ENCODE measurements at places on chromosomes 1 and 21.

DNA sequence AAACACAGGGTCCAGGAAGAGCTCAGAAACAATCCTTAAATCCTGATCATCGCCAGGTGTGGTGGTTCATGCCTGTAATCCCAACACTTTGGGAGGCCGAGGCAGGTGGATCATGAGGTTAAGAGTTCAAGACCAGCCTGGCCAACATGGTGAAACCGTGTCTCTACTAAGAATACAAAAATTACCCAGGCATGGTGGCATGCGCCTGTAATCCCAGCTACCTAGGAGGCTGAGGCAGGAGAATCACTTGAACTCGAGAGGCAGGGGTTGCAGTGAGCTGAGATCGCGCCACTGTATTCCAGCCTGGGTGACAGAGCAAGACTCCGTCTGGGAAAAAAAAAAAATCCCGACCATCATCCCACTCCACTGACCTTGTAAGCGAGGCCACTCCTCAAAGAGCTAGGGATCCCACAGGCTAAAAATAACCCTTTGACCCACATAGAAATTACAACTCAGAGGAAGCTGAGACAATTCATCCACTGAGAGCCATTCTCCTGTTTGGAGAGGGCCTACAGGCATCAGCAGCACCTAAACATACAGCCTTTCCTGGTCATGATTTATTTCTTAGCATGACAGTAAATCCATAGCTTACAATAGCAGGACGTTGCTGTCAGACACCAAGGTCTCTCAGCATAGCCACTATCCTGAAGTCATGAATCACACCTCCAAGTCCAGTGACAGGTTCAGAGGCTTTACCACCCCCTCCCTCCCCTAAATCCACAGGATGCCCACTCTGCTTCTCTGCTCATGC lies 66.7 kb downstream of the TGFBR3 start:
- DNase-seq, result no peak

GRCh38 chr1:234400773-234401172 lies 27.5 kb downstream of the COA6 start:
- no peak for DNase-seq

- no peak for DNase-seq
These were observed 9.9 kb upstream of the KLF18 start for GRCh38 chr1:44151332-44151731.

DNA sequence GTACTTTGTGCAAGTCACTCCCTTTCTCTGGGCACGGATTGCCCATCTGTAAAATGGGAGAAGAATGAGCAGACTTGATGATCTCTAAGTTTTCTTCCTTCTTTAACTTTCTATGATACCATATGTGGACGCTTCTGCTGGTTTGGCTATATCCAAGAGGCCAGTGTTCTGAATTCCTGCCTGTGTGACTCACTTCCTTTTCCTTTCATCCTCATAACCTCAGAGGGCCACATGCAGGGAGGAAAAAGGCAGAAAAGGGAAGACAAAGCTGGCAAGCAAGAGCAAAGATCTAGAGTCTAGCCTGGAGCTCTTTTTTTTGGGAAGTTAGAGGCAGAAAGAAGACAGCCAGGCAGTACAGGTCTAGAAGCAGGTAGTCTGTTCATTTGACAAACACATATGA lies 151.2 kb downstream of the OMA1 start:
- DNase-seq, result no peak

- no peak for DNase-seq
These were observed 63.7 kb downstream of the SCCPDH start for GRCh38 chr1:246787781-246788513.

DNA sequence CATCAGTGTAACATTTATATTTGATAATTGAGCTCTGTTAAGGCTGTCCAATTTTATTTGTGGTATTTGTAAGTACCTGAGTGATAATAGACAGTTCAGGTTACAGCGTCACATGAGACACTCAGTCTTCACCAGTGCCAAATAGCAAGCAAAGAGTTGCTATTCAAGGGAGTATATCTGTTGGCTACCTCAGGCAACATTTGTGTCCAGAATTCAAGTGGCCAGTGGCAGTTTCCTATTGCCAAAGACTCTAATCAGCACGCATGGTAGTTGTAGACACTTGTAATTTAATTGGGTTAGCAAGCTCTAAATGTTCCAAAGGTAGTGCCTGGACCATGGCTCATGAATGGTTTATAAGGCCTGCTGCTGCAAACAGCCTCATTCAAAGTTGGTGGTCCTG lies 1524.3 kb upstream of the B3GALT2 start:
- no peak for DNase-seq

GRCh38 chr21:36847189-36847588 lies 119.3 kb downstream of the HLCS start:
- no peak for DNase-seq

GRCh38 chr1:47663286-47663685 lies 225.4 kb downstream of the FOXD2 start:
- no peak for DNase-seq

- no peak for DNase-seq
These were observed 326.7 kb upstream of the VAMP3 start for GRCh38 chr1:7444363-7444762.

- DNase-seq, result no peak
These were observed 5.5 kb downstream of the NCAM2 start for GRCh38 chr21:21003701-21004100.

DNA sequence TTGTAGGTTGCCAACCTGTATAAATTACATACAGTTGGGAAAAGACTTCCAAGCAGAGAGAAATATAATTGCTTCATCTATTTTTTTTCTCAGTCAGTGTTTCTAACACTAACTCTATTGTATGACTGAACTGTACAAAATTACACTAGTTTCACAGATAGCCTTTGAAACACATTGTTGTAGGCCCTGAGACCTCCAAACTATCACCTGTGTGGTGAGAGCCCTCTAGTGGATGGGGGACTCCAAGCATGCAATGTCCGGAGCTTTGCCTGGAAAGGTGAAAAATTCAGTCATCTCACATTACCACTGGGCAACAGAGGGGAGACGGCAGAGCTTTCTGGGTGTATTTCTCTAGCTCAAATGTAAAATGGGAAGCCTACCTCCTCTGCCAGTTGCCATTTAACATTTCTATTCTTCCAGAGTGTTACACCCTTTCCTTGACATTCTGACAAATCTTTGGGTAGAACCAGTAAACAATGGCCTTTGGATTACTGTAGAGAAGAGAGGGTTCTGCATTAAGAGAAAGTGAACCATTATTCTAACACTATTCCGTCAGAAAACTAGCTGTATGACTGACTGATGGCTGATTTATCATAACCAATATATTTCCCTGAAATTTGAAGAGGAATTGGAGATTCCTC lies 212.2 kb downstream of the LYPLAL1 start:
- DNase-seq, result no peak

DNA sequence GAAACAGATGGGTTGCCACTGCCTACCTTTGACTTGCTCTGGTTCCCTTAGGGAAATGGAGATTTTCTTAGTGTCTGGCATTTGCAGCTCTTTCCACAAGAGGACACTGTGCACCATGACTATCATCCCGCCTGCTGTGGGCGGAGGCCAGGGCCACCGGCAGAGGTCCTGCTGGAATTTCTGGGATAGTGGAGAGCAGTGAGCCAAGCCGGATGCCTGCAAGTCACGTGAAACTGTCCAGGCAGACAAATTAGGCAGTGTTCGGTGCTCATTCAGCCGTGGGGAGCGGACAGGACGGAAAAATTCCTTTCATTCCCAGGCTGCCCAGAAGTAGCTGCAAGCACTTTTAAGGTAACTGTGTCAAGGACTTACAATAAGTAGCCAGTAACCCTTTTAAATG lies 43.4 kb downstream of the IGSF5 start:
- DNase-seq, result no peak

DNA sequence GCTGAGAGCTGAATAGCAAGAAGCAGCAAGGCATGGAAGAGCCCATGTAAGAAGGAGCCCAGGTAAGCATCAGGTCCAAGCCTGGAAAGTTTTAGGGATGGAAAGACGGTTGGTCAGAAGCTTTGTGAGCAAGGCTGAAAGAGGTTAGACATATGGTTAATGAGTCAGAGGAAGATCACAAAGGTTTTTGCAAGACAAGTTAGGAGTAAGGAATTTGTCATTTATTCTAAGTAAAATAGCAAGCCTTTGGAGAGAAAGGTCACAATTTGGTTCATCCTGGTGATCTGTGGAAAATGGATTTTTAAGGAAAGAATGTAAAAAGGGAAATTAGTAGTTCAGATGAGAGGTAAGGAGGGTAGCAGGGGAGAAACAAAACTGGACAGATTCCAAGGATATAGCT lies 106.7 kb downstream of the DPYD start:
- DNase-seq, result no peak

DNA sequence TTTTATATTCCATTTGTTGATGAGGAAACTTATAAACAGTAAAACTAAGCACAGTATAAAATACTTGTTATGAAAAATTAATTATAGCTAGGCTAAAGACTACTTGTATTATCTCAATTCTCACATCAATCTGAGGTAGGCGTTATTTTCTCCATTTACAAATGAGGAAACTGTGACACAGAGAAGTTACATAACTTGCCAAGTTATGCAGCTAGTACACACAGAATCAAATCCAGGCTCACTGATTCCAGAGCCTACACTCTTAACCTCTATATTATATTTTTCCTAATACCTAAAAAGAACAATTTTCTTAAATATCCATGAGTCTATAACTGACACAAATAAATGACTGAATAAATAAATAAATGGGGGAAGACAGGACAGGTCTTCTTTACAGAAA lies 11.2 kb upstream of the VPS45 start:
- no peak for DNase-seq

GRCh38 chr21:35136586-35137219 lies 87.6 kb upstream of the RUNX1 start:
- DNase-seq, result no peak

GRCh38 chr1:178037510-178038253 lies 56.2 kb upstream of the RASAL2 start:
- no peak for DNase-seq

GRCh38 chr1:47941609-47942239 lies 55.5 kb downstream of the TRABD2B start:
- no peak for DNase-seq

GRCh38 chr1:164064501-164064900 lies 494.5 kb upstream of the PBX1 start:
- no peak for DNase-seq

GRCh38 chr21:37392441-37392840 lies 25.9 kb downstream of the DYRK1A start:
- DNase-seq, result no peak

GRCh38 chr1:42958488-42959319 lies at the start of gene SLC2A1:
SLC2A1 (minus strand) TSS chr1:42958868; CDS start chr1:42958651, 217 bp downstream.
- peak; percentile 93 for DNase-seq

GRCh38 chr1:48851638-48852037 lies 74.9 kb upstream of the BEND5 start:
- no peak for DNase-seq

GRCh38 chr1:66532798-66533783 lies 862 bp upstream of the SGIP1 start:
- DNase-seq, result no peak

DNA sequence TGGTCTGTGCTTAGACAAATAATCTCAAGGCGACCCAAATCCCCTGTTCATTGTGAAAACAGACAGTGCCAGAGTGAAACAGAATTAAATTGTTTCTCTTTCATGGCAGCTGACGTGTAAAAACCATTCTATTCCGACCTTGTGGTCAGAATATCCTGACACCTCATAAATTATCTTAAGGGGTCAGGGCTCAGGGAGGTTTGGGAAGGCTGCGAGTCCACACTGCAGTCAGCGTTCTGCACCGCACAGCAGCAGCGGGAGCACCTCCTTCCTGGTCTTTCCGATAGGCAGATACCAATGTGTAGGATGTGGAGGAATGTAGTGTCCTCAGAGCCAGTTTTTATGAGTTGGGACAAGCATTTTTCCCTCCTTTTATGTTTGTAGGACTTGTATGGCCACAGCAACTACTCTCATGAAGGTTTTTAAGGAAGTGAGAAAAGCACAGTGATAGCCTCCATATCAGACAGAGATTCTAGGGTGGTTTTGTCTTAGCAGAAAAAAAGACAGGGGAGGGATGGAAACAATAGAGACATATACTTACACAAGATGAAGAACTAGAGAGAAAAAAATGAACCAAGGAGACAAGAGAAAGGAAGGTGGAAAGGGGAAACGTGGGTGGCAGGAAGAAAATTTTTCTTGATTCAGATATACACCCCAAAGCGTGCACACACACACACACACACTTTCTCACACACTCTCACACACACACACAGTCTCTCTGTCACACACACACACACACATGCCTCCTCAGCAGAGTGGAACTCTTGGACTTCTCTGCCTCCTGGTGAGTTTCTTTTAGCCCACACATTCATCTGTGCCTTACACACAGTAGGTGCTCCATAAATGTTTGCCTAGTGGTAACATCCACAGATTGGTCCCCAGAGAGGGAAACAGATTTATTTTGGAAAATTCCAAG lies 68.6 kb downstream of the NTMT2 start:
- DNase-seq, result no peak

- DNase-seq, result no peak
These were observed 353.8 kb upstream of the PLXNA2 start for GRCh38 chr1:208598021-208598420.

- no peak for DNase-seq
These were observed 2.3 kb downstream of the ANP32E start for GRCh38 chr1:150233359-150234308.

GRCh38 chr1:219175212-219175564 lies 1.5 kb downstream of the LYPLAL1 start:
- DNase-seq, result no peak

DNA sequence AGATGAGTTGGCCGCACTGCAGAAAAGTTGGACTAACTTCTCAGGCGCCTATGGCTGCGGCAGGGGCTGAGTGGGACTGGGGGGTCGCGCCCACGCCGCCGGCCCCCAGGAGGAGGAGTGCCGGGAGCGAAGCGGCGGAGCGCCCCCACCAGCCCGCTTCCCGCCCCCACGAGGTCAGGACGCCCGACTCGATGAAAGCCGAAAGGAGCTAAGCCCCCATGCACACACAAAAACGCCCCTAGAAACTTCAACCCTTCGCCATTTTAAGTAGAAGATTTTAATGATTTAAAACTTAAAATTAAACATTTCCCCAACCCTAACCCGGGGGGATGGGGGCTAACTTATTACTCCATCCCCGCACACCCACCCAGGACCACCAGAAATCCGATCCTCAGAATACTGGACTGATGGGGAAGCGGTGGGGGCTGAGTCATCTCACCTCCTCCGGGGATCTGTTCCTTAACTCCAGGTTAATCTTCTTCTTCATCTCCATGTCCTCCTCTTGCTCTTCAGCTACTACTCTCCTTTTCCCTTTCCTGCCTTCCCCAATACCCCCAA lies 539 bp downstream of the ANP32E start:
- no peak for DNase-seq

DNA sequence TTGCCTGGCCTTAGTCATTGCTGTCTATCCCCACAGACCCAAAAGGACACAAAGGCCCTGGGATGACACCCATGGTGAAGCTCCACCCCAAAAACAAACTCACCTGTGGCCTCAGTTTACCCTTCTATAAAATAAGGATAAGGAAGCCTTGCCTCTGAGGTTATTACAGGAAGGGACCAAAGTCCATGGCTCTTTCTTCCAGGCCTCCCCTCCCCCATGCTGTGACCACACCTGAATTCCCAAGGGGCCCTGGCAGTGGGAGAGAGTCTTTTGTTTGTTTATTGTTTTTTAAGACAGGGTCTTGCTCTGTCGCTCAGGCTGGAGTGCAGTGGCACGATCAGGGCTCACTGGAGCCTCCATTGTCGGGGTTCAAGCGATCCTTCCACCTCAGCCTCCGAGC lies 10.5 kb upstream of the TNFRSF25 start:
- DNase-seq, result no peak

GRCh38 chr1:187384504-187384903 lies 555.8 kb downstream of the PLA2G4A start:
- DNase-seq, result no peak

Data from T follicular helper cell (primary cell).